Fibroblast of mammary gland (primary cell): ENCODE measurements at places on chromosomes 2 and 18.

DNA sequence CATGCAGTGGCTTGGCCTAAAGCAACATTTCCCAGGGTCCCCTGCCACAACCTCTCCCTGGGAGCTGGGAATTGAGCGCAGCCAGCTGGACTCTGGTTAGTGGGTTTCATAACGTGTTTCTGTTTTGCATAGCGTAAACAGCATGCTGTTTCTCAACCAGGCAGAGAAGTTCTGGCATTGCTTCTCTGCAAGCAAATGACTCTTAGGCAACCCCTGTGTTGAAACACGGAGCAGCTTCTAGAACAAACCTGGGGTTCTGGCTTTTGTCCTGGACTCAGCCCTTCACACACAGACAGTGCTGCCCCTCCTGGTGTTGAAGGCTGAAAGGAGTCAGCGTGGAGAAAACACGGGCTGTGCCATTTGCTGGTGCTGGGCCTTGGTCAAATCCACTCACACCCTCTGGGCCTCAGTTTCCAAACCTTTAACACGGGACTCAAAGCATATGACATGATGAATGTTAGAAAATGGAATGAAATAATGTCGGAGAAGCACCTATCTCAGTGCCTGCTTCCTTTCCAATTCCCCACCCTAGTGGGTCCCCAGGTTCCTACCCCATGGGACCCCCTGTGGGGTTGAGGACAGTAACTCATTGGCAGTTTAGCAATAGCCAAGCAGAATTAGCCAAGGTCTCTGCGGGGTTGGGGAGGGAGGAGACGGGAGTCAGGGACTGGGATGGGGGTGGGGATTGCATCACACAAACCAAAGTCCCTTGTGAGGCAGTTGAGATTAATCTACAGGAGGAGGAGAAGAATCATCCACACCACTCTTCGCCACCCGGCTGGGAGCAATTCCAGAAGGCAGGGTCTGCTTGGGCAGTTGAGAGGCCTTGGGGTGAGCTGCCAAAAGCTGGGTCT lies 30.2 kb upstream of the IL1R2 start:
- DNase-seq = peak; percentile 100

DNA sequence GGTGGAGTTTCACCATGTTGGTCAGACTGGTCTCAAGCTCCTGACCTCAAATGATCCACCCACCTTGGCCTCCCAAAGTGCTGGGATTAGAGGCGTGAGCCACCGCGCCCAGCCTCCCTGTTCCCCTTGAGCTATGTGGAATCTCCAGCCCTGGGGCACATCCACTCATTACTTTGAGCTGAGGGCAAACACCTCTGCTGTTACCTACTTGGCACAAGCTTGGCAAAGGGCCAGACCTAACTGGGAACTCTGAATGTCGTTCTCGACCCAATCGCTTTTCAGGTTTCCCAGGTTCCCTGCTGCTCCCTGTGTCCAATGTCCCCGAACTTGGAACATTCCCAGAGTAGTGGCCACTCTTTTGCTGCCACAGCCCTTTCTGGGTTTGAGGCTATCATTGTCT lies 40.6 kb downstream of the CHST10 start:
- DNase-seq = no peak

DNA sequence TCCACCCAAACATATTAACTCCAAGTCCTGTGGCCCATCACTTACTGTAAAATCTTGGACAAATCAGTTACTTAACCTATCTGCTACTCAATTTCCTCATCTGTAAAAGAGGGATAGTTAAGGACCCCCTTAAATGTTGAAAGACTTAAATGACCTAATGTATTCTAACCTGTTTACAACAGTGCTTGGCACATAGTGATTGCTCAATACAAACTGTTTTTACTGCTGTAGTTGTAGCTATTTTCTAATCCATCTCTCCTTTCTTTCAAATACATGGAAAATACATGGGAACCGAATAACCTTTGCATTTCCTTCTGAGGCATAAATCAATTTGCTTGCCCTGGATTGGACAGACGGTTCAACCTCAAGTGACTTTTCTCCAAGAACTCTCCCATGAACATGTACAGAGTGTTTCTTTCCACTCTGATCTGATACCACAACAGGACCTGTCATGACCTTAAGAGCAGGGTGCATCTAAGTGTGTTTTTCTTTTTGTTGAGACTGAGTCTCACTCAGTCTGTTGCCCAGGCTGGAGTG lies 2.7 kb downstream of the LNPK start:
- DNase-seq = peak; percentile 33

DNA sequence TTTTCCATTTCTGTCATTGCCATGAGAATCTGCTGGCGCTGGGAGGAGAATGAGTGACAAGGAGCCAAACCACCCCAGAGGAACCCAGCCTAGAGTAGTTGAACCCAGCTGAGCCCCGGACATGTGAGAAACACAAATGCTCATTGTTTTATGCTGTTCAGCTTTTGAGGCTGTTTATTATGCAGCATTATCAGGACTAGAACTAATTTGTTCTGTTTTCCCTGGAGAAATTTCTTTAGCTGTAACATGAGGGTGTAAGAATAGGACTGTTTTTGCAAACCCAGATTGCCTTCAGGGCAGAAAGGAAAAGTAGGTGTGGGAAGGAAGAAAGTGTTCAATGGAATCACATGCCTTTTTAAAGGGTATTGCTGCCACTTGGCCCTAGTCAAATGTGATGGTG lies 28.5 kb upstream of the DOCK10 start:
- DNase-seq = no peak

- DNase-seq = no peak
Measured at GRCh38 chr2:222952204-222952603, 91.4 kb downstream of the ACSL3 start.

DNA sequence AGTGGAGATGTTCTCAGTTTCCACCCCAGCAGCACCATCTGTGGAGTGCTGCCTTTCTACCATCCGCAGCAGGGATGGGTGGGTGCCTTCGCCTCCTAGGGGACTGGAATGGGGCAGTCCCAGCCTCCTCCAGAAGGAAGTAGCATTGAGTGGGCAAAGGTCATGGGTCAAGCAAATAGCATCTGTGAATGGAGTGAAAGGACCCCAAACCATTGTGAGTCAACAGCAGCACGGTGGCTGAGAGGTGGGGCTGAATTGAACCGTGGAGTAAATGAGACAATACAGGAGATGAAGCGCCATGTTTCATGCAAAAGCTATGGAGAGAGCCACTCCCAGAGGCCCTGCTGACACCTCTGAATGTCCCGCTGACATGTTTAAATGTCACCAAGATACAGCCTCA lies 9.7 kb downstream of the GPR55 start:
- DNase-seq = no peak

DNA sequence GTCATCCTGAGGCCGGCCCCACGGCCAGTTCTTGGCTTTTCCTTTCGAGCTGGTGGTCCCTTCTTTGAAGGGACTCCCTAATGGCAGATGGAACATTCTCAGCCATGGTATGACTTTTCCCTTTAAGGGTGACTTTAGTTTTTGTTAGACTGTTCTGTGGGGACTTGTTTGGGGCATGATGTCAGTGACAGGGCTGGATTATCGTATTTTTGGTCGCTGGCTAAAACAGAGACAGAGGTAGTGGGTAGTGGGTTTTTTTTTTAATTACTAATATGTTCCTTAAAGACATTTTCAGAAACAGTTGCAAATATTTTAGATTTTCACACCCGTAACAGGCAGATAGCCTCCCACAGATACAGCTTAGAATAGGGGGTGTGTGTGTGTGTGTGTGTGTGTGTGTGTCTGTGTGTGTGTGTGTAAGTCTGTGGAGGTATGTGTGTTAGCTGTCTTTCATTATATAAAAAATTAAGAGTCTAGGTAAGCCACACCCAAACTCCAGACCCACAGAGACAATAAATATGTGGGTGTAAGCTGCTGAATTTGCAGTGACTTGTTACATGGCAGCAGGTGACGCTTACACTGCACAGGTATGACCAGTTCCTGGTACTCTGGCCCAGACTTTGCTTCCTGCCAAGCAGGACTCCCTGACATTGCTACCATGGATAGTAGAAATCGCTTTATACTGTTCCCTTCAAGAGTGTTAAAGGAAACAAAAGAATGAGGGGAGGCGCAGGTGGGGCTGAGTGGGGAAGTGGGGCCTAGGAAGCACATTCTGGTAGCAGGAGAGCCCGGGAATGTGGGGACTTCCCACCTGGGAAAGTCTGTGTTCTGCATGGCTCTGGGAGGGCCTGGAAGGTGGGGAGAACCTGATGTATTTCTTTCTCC lies 20.9 kb downstream of the NCK2 start:
- no peak for DNase-seq

- no peak for DNase-seq
Measured at GRCh38 chr2:210635257-210635656, 78.9 kb downstream of the CPS1 start.

DNA sequence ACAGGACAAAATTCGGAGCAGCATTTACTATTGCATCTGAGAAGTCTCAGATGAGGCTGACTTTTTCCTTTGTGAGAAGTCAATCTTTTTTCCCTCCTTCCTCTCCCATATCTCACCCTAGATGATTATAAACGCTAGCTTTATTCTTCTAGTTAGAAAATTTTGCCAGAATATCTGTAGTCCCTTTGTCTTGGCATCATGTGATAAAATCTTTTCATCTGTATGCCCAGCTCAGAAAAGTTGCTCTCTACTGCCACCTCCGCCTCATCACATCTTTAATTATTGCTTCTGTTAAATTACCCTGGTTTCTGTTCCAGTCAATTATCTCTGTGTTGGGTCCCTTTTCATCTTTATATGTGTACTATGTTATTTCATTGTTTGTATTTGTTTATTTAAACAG lies 210.8 kb upstream of the SLC35G4 start:
- DNase-seq = peak; percentile 13

- peak; percentile 10 for DNase-seq
Measured at GRCh38 chr18:61333746-61334490, 688 bp downstream of the CDH20 start.

DNA sequence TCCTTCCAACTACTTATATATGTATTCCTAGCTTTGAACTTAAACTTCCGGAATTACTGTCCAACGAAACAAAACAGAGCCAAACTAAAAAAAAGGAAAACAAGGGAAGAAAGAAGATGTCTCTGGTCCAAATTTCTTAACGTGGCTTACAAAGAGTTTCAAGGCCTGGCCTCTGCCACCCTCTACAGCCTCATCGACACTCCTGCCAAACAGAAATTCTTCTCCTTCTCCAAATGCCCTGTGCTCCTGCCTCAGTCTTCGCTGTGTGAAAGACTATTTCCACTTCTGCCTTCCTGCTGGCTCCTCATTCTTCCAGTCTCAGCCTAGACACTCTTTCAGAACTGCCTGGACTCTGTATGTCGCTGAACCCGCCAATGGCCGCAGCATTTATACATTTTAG lies 249.2 kb downstream of the TXNL1 start:
- DNase-seq = no peak

- DNase-seq = no peak
Measured at GRCh38 chr2:234254783-234255521, 204.4 kb downstream of the SPP2 start.

GRCh38 chr2:151904021-151904420 lies 75.8 kb upstream of the ARL5A start:
- DNase-seq = no peak

GRCh38 chr2:204635478-204635877 lies 90.2 kb downstream of the PARD3B start:
- DNase-seq = no peak

GRCh38 chr18:54466248-54467005 lies 108.7 kb downstream of the C18orf54 start:
- DNase-seq = no peak

- no peak for DNase-seq
Measured at GRCh38 chr2:210536973-210537650, 19.3 kb upstream of the CPS1 start.

DNA sequence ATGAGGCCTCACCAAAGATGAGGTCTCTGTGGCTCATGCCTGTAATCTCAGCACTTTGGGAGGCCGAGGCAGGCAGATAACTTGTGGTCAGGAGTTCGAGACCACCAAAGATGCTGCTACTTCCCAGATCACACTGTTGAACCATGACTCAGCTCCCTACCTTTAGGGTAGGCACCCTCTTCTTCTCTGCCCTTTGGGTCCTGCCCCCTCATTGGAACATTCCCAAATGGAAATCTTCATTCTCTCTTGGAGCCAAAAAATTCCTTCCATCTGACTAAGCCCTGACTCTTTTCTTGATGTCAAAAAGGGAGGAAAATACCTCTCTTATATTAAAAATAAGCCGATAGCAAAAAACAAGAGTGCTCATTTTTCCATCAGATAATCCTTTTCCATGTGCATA lies 183.5 kb downstream of the PAX3 start:
- no peak for DNase-seq

- DNase-seq = no peak
Measured at GRCh38 chr2:134583997-134584520, 134.7 kb downstream of the TMEM163 start.

- peak; percentile 35 for DNase-seq
Measured at GRCh38 chr2:200356857-200357384, 50.4 kb downstream of the SPATS2L start.

DNA sequence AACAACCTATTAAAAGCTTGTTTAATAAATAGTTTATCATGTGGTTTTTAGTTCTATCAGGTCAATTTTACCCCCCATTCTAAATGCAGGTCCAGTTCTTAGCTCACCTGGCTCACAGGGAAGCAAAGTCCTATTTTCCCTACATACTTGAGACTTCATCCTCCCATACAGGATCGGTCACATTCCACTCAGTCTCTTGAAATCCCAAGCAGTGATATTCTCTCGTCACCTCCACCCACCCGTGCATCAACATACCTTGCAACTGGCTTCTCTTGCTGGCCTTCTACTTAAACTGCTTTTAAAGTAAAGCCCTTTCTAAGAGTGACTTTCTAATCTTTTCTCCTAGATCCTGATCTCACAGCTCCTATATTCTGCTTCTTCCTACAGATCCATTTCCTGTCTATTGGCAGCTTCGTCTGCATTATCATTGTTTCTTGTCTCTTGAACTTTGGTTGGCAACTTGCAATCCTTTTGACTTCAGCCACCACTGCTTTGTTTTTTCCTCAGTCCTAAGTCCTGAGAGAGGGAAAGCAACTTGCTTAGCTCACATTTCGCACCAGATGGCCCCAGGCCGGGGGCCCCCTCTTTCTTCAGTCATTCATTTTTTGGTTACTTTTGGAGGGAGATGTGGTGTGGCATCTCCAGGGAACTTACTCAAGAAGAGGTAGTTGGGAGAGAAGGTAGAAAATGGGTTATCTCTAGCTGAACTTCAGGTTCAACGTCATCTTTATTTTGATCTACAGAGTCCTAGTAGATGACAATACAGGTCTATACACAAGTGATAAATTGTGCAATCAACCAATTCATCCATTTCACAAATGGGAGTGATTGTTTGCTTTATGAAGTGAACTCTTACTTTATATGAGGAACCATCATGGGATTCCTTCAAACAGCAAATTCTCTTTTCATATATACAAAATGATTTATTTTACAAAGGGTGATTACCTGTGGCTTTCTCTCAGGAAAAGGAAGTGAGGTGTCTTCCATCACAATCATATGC lies 23.9 kb upstream of the NCOA1 start:
- no peak for DNase-seq

GRCh38 chr2:155748131-155748530 lies 584.4 kb downstream of the NR4A2 start:
- no peak for DNase-seq

- DNase-seq = peak; percentile 74
Measured at GRCh38 chr2:172128484-172128883, 25.8 kb upstream of the DLX2 start.

- no peak for DNase-seq
Measured at GRCh38 chr2:1887915-1888314, 143.6 kb upstream of the PXDN start.

- peak; percentile 78 for DNase-seq
Measured at GRCh38 chr2:12050396-12050795, 304.0 kb downstream of the LPIN1 start.

- peak; percentile 44 for DNase-seq
Measured at GRCh38 chr2:186599186-186599778, 9.4 kb downstream of the ITGAV start.

- DNase-seq = no peak
Measured at GRCh38 chr2:218217360-218218267, 625 bp downstream of the ARPC2 start.

- DNase-seq = no peak
Measured at GRCh38 chr2:234968631-234969305, 17.0 kb downstream of the SH3BP4 start.
